ENCODE measurements at places on chromosomes 11 and 22. TPM values are rescaled to one million over a fixed set of nuclear protein-coding genes. Genes with fewer than 3 reads are reported as not detected.

The TSKU gene
- total RNA-seq: 2.8 TPM

The ADAMTS15 gene
- total RNA-seq: 0.60 TPM

GRCh38 chr11:92266806-92267205 lies 42.2 kb downstream of the FAT3 start:
- DNase-seq: no peak

DNA sequence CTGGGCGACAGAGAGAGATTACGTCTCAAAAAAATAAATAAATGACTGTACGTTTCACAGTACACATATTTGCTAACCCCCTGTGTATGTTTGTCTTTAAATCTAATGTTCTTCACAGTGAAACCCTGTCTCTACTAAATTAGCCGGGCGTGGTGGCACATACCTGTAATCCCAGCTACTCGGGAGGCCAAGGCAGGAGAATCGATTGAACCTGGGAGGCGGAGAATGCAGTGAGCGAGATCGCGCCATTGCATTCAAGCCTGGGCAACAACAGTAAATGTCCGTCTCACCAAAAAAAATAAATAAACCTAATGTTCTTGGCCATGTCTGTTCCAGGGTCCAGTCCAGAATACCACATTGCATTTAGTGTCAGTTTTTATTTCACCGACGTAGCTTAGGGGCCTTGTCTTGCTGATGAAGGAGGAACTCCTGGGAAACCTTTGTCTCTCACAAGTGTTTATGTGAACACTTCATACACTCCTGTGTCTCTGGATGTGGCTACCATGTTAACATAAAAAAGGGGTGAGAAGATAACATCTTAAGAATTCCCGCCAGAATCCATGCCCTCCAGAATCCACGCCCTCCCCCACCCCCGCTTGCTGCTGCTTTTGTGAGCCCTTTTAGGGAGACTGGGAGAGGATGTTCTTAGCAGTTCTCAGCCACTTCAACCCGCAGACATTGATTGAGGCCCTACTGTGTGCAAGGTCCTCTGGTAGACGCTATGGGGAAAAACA lies 5.0 kb upstream of the SERHL2 start:
- DNase-seq: no peak

- no peak for DNase-seq
These were observed 114.5 kb upstream of the CRYBB3 start for GRCh38 chr22:25085156-25085555.

The TSPAN18 gene
- total RNA-seq: 4.5 TPM

The TMEM151A gene
- 53.4 TPM for total RNA-seq

GRCh38 chr22:40345815-40346184 lies 500 bp upstream of the ADSL start:
- DNase-seq: no peak

DNA sequence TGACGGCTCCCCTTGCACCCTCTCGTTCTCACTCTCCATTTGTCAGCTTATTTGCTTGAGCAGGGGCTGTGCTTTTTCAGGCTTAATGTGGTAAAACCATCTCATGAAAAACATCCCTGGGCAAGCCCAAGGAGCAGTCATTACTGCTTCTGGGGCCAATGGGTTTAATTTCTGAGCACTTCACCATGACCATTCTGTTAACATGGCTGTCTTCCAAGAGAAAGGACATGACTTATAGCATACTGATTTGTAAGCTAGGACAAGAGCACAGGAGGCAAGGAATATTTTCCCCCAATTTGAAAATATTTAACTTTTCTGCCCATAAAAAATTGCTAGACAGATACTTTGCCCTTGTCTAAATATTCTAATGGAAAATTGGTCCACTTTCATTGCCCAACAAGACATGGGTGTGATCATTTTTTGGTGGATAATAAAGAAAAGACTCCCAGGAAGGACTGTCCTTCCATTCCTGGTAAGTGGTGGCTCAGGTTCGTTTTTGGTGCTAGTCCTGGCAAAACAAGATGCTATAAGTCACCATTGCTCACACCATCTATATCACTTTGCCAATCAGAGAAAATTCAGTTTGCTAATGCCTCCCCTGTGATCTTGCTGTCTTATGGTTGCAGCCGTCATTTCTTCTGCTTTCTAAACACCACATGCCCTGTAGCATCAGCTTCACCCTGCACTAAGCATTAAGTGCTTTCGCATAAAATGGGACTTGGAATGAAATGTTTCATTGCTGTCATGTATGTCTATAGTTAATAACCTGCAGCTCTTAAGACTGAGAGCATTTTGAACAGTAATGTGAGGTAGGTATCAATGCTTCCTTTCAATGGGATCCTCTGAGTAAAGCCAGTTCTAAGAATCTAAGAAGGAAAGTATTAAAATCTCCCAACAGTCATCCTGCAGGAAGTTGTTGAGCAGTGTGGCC lies 108.5 kb downstream of the DBX1 start:
- DNase-seq: no peak

The HBE1 gene
- total RNA-seq: not detected

The TRIM49D1 gene
- not detected for total RNA-seq

The UBQLN3 gene
- 0.68 TPM for total RNA-seq

GRCh38 chr11:16986434-16987204 lies 27.6 kb downstream of the PLEKHA7 start:
- no peak for DNase-seq

The BCO2 gene
- 22.5 TPM for total RNA-seq

The OR51B5 gene
- 0.95 TPM for total RNA-seq

The PANX2 gene
- total RNA-seq: 32.4 TPM

The GGTLC3 gene
- total RNA-seq: not detected

The TRIM6 gene
- total RNA-seq: not detected

The SCGB2A2 gene
- not detected for total RNA-seq

GRCh38 chr22:22074634-22075381 lies 92.2 kb upstream of the TOP3B start:
- DNase-seq: no peak

The LRRC10B gene
- total RNA-seq: 7.8 TPM

The GPR83 gene
- 13.2 TPM for total RNA-seq

The LSP1 gene
- total RNA-seq: 2.5 TPM

- no peak for DNase-seq
These were observed 710 bp upstream of the THY1 start for GRCh38 chr11:119423509-119424254.

DNA sequence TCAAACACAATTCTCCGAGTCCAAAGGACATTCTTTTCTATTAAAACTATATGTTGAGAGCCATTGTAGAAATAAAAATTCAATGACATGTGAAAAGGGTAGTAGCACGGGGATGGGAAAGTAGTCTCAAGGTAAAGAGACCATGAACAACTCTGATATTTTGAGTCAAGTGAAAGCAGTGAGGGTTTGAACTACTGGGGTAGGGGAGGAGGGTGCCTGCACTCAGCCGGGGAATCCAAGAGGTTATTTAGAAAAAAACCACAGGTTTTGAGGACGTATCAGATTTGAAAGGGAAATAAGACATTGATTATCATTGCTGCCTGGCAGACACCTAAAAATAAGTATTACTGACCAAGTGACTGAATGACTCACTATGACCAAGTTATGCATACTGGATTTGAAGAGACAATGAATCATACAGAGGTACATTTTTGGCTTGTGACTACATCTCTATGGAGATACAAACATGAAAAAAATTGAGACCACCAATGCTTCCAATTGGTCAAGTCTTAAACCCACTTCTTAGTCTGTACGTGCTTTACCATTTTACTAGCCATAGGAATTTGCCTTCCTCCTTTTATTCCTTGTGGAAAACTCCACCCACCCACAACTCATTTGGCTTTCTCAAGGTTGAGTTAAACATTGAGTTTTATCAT lies 2.2 kb upstream of the OR52H1 start:
- no peak for DNase-seq

DNA sequence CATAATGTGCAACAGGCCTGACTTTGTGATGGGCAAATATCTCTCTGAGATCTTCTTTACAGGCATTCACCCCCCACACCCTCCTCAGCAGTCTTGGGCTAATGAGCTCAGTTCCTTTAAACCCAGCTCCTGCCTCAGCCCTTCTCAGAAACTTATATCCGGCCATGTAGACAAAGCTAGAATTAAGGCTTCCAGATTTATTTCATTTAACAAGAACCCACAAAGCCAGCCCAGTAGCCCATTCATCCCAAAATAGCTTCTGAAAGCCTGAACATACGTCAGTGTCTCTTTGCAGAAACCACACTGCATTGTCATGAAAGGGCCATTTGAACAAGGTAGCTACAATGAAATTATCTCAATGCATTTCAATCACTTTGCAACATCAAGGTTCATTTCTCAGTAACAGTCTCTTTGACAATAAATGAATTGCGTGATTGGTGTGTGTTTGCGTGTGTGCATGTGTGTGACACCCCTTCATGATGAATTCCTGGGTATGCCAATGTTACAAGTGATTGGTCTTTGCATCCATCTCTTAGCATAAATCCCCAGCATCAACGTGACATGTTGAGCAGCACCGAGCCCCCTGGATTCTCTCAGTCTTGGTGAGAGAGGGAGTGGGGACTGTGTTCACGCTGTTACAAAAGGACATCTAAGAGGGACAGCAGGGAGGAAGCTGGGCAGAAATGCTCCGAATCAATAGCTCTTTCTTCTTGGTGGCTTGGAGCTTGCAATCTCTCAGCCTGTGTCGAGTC lies 299.6 kb downstream of the KIRREL3 start:
- peak; percentile 40 for DNase-seq

GRCh38 chr11:20112291-20113148 lies 47.8 kb downstream of the DBX1 start:
- peak; percentile 79 for DNase-seq

The PDE2A gene
- total RNA-seq: 313 TPM

DNA sequence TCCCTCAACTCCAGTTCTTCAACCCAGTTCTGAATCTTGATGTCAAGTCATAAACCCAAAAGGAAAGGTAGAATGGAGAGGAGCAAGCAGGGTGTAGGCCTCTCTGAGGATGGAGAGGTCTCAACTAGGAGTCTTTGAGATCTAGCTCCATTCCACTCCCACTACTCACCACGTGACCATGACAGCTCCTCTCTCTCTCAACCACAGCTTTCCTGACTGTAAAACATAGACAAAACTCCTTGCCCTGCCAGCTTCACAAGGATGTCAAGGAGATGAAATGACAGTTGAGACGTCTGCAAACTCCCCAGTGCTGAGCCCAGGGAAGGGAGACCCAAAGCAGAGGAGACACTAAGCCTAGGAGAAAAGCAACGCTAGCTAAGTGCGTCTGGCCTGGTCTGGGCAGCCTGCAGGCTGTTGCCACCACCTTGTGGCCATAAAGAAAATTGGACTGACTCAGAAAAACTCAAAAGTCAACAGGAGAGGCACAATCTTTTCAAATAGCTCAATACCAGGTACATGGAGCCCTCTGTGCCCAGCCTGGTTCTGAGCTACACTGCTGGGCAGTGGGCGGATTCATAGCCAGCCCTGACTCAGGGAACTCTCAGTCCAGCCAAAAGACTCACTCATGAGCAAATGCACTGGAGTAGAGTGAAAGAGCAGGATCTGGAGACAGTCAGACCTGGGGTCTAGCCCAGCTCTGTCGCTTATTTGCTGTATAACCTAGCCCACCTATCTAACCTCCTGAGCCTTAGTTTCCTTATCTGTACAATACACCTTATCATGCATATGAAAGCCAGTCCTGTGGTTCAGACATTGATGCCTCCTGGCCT lies 3.4 kb downstream of the CLPB start:
- peak; percentile 54 for DNase-seq

- DNase-seq: no peak
These were observed 100.9 kb downstream of the FAM76B start for GRCh38 chr11:95688501-95689222.

GRCh38 chr11:79520086-79520485 lies 79.3 kb upstream of the TENM4 start:
- DNase-seq: no peak

DNA sequence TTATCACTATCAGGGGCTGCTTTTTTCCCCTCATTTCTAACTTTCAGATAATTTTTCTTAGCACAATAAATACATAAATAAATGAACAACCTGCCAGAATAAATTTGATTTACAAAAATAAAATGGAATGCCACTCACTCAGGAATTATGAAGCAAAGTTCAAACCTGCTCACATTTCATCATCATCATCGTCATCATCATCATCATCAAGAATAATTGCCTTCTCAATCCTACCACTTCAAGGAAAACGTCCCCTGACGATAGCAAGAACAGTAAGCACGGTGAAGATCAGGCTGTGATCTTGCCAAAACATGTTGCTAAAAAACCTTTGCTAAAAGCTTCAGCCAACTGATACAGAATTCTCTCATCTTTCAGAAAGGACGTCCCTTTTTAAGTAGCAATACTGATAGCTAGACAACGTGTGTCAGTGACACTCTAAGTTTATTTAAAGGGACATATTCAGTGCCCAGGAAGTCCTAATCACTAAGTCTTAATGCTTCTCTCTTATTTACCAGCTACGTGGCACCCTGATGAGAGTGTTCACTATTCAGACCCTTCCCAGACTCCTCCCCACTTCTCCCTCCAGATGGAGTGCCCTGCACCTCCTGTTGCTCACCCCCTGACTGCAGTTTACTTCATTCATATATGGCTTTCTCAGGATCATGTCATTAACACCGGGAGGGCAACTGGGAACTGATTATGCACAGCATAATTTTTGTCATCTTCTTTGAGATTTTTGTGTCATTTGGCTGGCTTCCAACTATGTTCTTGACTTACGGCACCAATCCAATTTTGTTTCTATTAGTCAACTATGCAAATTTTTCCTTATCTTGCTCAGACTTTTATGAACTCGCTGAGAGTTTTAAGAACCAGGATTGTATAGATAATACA lies 200.1 kb upstream of the GUCY1A2 start:
- no peak for DNase-seq

The FAM118B gene
- total RNA-seq: 23.9 TPM

DNA sequence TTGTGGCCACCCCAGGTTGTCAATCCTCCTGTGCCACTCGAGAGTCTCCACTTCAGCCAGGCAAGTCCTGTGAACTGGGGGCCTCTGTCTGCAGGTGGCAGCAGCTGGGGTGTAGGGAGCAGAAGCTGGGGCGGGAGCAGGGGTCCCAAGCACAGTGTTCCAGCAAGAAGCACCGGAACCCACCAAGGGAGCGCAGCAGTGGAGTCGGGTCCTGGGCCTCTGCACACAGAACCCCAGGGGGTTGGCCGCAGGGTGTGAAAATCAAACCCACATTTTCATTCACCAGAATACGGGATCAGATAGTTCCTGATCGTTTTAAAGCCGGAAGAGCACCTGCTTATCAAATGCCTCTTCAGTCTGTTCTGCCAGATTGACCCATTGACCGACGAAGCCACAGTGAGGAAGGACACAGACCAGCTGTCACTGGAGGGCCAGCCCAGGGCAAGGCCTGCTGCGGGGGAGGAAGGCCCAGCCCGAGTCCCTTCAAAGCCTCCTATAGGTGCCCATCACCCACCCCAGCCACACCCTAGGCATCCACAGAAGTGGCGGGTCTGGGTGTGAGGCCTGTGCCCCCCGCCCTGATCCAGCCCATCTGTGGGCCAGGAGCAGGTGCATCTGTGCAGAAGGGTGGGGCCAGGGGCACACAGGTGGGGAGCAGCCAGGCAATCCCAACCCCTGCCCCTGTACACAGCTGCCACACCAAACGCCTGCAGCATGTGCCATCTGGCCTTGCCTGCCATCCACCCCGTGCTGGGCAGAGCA lies 34.1 kb downstream of the RSPH14 start:
- no peak for DNase-seq

The HIRA gene
- total RNA-seq: 27.2 TPM

DNA sequence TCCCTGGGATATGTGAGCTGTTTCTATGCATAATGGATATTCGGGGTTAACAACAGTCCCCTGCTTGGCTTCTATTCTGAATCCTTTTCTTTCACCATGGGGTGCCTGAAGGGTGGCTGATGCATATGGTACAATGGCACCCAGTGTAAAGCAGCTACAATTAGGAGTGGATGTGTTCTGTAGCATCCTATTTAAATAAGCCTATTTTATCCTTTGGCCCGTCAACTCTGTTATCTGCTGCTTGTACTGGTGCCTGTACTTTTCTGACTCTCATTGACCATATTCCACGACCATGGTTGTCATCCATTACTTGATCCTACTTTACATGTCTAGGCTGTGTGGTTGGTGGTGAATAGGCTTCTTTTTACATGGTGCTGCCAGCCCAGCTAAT lies 1.3 kb downstream of the TUG1 start:
- no peak for DNase-seq

Data from dorsolateral prefrontal cortex (tissue), 122 donors.